Right forelimb (tissue), 1 donor: ENCODE measurements at places on chromosomes 1 and 21.

- no peak for DNase-seq
Observed at GRCh38 chr1:244325056-244325758, 126.5 kb downstream of the ADSS2 start.

- no peak for DNase-seq
Observed at GRCh38 chr1:44485934-44486460, 80.9 kb downstream of the RNF220 start.

- no peak for DNase-seq
Observed at GRCh38 chr1:172394141-172394751, 26.2 kb upstream of the C1orf105 start.

DNA sequence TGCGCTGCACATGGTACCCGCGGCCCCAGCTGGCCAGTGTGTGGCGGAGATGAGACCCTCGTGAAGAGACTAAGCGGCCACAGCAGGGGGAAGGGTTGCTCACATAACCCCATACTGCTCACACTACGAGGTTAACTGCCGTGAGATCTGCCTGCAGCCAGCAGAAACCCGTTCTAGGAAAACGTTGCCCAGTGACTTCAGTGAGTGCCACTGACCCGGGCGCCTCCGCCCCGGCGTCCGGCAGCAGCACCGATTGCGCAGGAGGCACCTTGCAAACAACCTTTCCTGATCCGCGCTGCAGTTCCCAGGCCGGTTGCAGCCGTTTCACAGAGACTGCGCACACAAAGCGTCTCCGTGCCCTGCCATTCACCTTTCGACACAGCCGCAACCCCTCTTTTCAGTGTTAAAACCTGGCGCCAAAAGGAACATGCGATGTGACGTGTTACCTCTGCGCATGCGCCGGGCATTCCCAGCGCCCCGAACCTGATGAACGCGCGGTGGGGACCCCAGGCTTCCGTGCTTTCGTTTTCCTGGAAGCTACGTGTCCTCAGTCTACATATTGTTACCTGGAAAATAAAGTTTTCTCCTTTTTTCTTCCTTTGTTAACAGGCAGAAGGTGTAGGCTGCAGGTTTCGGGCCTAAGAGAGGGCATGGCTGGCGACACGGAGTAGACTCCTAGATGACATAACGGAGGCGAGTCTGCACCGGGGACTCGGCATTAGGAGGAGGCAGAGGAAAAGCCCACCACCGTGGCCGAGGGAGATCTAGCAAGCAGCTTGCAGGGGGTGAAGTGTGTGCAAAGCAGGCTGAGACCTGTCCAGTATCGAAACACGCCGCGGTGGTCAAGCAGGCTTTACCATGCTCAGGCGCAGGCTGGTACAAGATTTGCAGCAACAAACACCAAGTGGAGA is 8.9 kb downstream of the VPS26C start:
- peak; percentile 81 for DNase-seq

- peak; percentile 74 for DNase-seq
Observed at GRCh38 chr1:168084396-168085231, 52.1 kb downstream of the GPR161 start.

DNA sequence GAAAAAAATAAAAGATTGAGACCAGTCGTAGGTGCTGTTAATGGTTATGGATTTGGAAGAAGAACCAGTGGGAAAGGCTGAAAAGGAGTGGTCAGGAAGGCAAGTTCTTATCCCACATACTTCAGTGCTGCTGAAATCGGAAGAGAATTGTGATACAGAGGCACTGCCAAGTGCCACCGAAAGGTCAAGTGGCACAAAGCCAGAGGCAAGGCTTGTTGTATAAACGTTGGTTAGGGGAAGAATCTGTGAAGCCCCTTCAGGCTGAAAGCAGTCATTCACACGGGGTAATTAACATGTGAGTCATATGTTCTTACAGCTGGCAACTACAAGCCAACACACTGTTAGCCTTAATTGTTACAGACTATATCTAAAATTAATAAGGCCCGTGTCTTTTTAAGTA is 48.8 kb downstream of the ZBTB40 start:
- peak; percentile 53 for DNase-seq

GRCh38 chr1:246790833-246791232 is 66.6 kb downstream of the SCCPDH start:
- no peak for DNase-seq

GRCh38 chr1:9278585-9279153 is 14.0 kb upstream of the SPSB1 start:
- no peak for DNase-seq

DNA sequence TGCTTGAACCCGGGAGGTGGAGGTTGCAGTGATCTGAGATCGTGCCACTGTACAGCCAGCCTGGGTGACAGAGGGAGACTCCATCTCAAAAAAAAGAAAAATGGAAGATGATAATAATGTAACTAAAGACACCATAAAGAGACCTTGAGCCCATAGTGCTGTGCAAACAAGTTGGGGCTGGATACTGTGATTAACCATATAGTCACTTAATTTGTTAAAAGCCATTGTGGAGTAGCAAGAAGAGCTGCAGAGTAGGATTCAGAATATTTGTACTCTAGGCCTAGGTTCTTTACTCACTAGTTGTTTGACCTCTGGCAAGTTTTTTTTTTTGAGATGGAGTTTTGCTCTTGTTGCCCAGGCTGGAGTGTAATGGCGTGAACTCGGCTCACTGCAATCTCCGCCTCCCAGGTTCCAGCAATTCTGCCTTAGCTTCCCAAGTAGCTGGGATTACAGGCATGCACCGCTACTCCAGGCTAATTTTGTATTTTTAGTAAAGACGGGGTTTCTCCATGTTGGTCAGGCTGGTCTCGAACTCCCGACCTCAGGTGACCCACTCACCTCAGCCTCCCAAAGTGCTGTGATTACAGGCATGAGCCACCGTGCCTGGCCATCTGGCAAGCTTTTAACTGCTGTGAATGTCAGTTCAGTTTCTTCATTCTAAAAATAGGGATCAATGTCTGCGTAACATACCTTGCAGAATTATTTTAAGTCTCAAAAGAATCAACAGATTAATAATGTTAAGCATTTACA is 12.8 kb downstream of the CAP1 start:
- no peak for DNase-seq

GRCh38 chr21:32099812-32100416 is 178.9 kb downstream of the MIS18A start:
- DNase-seq: no peak

DNA sequence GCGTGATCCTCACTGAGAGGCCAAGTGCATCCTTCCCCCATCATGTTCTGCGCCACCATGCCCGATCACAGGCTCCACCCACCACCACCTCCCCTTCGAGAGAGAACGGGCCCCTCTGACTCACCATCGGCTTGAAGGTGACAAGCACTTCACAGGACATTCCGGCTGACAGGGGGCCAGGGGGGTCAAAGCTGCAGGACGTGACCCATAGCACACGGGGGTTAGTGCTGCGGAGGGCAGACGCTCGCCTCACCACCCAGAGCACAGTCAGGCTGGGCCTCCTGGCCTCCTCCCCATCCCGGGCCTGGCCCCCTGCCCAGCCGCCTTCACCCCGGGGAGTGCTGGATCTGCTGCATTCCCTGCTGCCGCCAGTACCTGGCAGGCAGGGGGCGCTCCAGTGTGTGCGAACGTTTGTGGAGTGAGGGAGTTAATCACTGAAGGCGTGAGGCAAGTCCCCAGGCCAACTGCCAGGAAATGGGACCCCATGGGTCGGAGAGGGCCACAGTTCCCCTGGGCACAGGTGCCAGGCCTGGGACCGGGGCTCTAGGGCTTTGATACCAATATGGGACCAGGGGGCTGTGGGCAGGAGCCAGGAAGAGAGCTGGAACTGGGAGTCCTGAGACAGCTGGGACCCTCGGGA is 40.9 kb upstream of the TMEM52 start:
- peak; percentile 78 for DNase-seq

DNA sequence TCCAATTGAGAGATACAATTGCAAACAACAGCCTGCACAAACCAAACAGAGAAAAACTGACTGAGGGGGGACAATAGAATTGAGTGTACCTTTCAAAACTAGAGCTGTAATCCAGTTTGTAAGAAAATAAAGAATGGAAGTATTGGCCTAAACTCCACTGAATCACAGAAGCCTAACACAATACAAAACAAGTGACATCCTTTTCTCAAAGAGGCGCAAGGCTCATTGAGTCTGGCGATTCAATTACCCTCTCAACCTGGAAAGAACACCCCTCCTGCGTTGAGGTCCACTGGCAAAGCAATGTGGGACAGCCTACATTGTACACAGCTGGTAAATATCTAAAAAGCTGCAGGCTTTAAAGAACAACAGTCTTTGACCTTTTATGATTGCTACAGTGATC is 182.6 kb downstream of the DPYD start:
- no peak for DNase-seq

GRCh38 chr1:204834336-204834735 is 36.3 kb upstream of the NFASC start:
- no peak for DNase-seq

DNA sequence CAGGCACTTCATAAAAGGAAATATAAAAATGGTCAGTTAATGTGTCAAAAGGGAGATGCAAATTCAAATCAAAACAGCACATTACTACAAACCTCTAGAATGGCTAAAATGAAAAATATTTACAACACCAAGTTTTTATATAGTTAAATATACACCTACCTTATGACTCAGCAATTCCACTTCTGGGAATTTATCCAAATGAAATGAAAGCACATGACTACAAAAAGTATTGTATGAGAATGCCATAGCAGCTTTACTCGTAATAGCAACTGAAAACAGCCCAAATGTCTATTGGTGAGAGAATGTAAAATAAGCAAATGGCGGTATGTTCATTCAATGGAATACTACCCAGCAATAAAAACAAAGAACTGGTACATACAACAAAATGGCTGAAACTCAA is 175.8 kb upstream of the SPAG17 start:
- DNase-seq: no peak

GRCh38 chr1:10338047-10338446 is 60.8 kb upstream of the PGD start:
- DNase-seq: peak; percentile 56

DNA sequence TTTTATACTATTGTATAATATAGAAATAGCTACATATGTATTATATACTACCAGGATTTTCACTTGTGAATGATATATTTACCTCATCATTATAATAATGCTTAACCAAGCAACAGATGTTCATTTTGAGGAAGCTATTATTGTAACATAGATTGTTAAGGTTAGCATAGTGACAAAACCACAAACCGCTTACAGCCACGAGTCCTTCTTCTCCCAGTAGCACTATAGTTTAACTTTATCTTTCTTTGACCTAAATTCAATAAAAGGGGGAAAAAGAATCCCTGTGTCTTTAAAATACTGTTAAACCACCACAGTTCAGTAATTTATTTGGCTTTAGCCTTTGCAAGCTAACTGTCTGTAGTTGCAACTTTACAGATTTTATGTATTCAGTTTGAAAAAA is 1039.4 kb upstream of the B3GALT2 start:
- no peak for DNase-seq

DNA sequence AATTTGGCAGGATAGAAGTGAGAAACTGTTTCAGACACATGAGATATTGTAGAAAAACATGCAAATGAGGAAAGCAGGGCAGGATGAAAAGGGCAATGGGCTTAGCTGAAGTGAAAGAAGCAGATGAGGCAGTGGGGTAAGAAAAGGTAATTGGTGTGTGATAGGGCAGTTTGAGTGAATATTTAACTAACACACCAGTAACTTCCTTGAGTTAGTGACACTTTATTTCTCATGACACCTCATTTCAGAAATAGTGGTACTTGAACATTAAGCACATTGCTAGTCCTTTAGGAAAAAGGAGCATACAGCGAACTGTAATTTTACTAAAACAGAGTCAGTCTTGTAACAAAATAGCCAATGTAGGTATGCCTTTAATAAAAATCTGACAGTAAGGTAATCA is 415.0 kb downstream of the DPYD start:
- no peak for DNase-seq

DNA sequence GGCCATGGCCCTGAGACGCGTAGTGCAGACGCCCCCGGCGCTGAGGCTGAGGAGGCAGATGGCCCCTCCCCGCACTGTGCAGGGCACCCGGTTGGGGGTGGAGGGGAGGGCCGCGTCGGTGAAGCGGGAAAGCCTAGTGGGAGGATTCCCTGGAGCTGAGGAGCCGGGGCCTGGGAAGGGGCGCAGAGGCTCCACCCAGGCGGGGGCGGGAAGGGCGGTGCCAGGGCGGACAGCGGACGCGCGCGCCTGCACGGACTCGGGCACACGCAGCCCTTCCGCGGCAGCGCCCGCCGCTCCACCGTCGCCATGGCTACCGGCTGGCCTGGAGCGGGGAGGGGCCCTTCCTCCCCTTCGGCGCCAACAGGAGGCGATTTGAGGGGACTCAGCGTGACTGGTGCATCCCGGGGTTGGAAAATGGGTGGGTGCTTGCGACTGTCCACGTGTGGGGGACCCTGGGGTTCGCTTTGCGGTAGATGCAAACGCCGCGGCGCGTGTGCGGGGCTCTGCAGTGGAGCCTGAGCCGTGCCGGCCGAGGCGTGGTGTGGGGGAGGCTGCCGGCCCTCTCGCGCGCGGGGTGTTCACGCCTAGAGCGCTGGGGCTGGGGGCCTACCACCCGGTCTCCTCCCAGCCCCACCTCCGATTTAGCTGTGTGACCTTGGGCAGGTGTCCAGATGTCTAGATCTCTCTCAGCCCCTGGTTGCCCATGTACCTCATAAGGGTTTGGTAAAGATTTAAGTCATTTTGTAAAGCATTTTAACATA is 35.1 kb downstream of the PTPRF start:
- peak; percentile 86 for DNase-seq

GRCh38 chr1:244154872-244155531 is 103.9 kb downstream of the ZBTB18 start:
- DNase-seq: peak; percentile 72

GRCh38 chr1:22126531-22126930 is 16.4 kb downstream of the WNT4 start:
- no peak for DNase-seq

GRCh38 chr1:163436140-163436812 is 114.5 kb downstream of the NUF2 start:
- no peak for DNase-seq

- no peak for DNase-seq
Observed at GRCh38 chr1:201636510-201636971, 97.6 kb downstream of the NAV1 start.

DNA sequence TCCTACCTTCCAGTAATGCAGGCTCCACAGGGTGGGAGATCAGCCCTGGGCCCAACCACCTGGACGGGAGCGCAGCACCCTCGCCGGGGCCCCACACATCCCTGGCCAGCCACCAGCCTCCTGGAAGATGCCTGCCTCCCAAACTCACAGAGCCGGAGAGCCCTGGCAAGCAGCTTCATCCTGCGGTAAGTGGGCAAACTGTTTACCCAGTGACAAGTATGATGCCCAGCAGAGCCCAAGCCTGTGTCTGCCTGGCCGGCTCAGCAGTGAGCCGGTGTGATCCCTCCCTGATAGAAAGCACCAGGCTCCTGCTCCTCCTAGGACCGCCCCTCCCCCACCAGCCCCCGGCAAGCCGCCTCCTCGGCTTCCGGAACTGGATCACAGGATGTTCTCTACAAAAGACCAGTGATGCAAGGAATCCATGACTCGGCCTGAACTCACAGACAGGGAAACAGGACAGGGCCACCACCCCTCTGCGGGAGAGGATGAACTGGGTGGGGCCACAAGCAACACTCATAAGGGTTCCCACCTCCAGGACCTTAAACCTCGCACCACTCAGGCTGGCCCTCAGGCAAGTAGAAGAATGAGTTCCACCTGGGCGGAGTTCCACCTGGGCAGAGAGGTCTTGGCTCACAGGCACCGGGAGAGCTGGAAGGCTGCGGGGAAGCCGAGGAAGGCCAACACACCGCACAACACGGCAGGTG is 7.9 kb downstream of the ACOT7 start:
- peak; percentile 54 for DNase-seq

GRCh38 chr1:145918992-145919939 is 749 bp upstream of the PEX11B start:
- no peak for DNase-seq
